Activated CD4-positive, alpha-beta memory T cell treated with anti-CD3 and anti-CD28 coated beads for 36 hours (primary cell): ENCODE measurements at places on chromosomes 5 and 9.

DNA sequence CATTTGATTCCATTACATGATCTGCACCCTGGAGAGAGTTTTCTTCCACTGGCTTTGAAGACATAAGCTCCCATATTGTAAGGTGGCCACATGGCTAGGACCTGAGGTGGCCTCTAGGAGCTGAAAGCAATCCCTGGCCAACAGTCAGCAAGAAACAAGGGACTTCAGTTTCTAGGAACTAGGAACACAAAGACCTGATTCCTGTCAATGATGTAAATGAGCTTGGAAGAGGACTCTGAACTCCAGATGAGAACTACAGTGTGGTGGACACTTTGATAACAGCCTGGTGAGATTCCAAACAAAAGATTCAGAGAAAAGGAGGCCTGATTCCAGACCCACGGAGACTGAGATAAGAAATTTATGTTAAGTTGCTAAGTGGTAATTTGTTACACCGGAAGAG is 129.0 kb downstream of the MCTP1 start:
- DNase-seq = no peak

- peak; percentile 28 for DNase-seq
These were observed 79.8 kb downstream of the RICTOR start for GRCh38 chr5:38994324-38994927.

GRCh38 chr9:109192732-109193361 is 25.8 kb upstream of the FRRS1L start:
- DNase-seq = no peak

- peak; percentile 4 for DNase-seq
These were observed 125.6 kb downstream of the DAB2IP start for GRCh38 chr9:121776739-121777637.

DNA sequence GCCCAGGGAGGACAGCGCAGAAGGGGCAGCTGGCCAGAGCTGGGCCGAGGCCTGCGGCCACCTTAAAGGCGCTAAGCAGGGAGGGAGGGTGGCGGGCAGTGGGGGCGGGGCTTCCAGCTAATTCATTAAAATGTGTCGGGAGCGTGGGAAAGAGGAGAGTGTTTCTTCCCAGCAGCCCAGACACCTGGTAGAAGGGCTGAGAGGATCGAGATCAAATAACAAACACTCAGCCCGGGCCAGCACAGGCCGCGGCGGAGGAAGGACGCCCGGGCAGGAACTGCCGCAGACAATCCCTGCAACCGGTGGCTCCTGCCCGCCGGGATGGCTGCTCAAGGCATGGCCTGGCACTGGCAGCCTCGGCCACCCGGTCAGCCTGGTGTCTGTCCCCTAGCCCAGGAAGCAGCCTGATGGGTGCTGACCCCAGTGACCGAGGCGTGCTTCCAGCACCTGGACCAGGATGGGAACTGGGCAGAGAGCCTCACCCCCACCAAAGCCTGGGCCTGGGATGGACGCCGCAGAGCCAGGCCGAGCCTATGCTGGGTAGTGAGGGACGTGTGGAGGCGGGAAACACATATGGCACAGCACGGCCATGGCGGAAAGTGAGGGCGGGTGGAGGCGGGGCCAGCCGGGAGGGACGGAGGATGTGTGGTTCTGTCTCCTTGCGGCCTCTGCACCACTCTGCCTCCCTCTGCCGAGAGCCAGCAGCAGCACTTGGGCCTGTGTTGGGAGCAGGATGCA is 3.2 kb upstream of the NRARP start:
- DNase-seq = peak; percentile 83

DNA sequence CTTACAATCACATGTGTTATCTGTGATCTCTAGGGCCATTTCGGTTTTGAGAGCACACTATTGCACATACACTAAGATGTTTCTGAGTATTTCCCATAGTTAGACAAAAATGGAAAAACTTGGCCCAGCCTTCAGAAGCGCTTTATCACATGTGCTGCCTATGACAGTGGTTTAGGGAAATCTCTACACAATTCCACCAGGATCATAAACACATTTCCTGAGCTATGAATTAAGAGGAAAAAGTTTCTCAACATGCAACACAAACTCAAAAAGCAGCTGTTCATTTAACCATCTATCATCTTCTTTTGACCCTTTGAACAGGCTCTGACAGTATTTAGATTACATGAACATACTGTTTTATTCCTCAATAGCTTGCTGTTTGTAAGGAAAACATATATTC is 15.1 kb downstream of the FGF1 start:
- no peak for DNase-seq

DNA sequence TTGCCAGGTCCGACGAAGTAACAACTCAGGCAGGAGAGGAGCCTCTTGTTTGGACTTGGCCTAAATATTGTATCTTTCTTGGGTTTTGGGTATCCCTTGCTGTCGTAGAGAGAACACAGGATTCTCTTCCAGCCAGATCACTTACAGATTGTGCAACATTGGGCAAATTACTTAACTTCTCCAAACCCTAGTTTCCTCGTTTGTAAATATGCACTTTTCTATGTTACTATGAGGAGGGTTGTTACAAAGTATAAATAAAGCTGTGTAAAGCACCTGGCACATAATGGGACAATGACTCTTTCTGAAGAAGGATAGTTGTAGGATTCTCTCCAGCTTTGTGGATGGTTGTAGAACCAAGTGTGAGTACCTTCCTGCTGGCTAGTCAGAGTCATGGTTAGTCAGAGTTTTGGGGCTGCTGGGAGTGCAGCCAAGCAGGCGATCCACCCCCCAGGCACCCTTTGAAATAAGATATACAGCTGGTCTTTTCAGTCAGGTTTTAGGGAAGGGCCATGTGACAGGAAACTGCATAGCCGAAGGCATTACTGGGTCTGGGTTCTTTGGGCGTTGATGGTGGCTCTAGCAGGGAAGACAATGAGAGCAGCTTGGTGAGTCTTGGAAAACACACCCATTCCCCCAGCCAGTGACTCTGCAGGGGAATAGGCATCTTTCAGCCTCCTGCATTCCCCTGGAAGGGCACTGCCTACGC is 49.9 kb upstream of the GDNF start:
- no peak for DNase-seq

DNA sequence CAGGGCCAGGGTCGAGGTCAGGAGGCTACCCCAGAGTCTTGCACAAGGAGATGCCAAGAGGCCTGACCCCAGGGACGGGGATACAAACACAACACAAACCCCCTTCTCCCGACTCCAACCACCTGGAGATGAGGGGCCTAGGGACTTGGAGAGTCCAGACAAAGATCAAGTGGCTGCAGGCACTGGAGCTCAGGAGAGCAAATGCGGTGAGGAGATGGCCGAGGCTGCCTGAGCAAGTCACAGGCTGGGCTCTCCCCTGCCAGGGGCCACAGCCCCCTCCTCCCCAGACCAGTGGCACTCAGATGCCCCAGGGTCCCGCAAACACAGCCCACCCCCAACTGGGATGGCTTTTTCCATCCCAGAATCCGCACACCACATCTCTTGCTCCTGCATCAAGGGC is 15.8 kb downstream of the SH3GLB2 start:
- DNase-seq = no peak

DNA sequence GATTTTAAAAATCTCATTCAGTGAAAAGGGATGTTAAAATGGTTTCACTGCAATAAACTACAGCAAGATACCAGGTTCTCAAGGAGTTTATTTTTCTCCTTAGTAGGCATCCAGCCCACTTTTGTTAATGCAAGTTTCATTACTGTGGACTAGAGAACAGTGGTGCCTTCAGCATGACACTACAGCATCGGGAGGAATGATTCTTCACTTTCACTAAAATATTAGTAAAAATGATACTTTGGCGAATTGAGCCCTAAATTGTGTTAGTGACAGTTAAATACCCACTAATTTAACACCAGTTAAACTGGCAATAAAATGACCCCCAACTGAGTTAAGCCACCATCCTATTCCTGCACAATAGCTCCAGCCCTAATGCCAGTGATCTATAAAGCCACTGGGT is 152.2 kb upstream of the MPDZ start:
- no peak for DNase-seq

GRCh38 chr9:76529653-76530052 is 70.7 kb downstream of the GCNT1 start:
- DNase-seq = no peak

- DNase-seq = no peak
These were observed 142.2 kb downstream of the DCP2 start for GRCh38 chr5:113118765-113119164.

GRCh38 chr9:137070906-137071275 is 534 bp upstream of the SAPCD2 start:
- DNase-seq = no peak

- no peak for DNase-seq
These were observed 6.5 kb downstream of the IRX1 start for GRCh38 chr5:3601911-3602782.

DNA sequence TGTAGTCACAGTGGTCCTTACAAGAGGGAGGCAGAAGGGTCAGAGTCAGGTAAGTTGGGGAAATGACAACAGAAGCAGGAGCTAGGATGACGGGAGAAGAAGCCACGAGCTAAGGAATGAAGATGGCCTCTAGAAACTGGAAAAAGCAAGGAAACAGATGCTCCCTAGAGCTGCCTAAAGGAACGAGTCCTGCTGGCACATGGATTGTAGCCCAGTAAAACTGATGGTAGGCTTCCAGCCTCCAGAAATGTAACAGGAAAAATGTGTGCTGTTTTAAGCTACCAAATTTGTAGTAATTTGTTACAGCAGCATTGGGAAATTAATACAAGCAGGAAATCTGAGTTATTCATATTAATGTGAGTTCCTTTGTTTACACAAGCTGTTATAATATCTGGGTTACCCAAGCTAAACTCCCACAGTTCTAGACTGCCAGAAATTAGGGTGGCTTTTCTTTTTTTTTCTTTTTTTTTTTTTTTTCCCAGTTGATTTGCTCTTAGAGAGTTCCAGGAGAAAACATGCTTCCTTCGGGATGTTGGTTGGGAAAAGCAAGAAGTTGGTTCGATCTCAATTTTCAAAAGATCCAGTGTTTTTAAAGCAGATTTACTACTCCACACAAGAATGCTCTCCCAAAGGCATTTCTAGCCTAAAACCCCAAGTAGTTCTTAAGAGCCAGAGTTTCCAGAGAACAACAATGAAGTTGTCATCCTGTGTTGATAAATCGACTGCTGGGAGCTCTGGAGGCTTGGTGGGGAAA is 400.0 kb upstream of the SLC24A2 start:
- no peak for DNase-seq

DNA sequence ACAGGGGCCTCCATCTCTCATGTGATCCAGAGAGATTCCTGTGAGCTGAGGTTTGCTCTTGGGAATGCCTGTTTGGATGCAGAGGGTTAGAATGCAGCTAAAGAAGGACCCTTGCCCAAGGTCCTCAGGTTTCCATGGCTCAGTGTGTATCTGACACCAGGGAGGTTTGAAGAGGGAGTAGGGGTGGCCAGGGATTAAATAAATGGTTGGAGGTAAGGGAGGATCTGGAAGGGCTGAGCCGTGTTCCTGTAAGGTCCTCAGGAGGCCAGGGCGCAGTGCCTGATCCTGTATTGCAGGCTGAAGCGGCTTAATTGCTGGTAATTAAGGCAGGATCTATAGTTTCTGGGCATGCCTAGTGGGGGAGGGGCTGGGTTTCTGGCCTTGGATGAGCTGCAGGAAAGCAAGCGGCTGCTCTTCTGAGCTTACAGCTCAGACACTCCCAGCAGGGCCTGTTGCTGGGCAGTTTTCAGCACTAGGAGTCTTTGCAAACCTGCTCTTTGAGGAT is 41.5 kb upstream of the MAP1B start:
- DNase-seq = no peak

- no peak for DNase-seq
These were observed 8.1 kb downstream of the SLC12A7 start for GRCh38 chr5:1103505-1104326.

DNA sequence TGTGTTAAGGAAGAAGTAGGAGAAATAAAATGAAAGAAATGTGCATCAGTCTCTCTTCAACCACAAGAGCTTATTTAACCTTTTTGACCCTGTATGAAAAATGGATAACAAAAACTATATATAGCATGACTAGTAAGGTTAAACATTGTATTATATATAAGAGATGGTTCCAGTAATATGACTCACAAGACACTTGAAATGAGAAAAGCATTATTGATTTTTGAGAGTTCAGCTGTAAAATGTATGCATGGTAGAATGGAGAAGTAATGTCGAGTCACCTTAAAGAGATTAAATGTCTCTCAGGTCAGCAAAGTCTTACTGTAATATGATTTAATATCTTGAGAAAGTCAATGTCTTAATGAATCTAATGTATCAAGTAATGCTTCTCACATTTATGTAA is 860.9 kb downstream of the TAF11L14 start:
- DNase-seq = no peak

GRCh38 chr5:35146406-35146805 is 83.9 kb downstream of the PRLR start:
- no peak for DNase-seq

DNA sequence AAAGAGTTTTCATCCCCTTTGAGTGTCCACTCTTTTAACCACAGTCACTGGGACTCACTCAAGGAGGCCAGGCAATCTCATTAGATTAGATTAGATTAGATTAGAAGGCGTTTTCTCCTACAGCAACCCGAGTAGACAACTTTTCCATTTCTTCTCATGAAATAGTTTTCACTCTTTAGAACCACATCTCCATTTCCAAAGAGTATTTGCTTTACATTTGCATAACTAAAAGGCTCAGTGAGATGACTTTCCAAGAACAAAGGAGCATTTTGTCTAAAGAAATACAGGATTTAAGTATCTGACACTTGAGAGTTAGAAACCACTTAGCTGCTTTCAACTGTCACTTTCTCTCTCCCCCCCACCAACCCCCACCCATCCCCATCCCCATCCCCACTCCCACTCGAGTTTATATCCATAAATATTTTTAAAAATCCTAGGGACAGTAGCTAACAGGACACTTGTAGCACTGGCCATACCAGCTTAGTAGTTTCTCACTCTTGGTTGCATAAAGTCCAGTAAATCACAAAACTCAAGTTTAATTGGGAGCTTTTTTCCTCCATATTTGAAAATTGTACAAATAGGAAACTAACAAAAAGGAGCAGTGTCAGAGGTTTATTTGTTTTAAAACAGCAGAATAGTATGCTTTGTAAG is 2202.9 kb upstream of the WWC1 start:
- no peak for DNase-seq

DNA sequence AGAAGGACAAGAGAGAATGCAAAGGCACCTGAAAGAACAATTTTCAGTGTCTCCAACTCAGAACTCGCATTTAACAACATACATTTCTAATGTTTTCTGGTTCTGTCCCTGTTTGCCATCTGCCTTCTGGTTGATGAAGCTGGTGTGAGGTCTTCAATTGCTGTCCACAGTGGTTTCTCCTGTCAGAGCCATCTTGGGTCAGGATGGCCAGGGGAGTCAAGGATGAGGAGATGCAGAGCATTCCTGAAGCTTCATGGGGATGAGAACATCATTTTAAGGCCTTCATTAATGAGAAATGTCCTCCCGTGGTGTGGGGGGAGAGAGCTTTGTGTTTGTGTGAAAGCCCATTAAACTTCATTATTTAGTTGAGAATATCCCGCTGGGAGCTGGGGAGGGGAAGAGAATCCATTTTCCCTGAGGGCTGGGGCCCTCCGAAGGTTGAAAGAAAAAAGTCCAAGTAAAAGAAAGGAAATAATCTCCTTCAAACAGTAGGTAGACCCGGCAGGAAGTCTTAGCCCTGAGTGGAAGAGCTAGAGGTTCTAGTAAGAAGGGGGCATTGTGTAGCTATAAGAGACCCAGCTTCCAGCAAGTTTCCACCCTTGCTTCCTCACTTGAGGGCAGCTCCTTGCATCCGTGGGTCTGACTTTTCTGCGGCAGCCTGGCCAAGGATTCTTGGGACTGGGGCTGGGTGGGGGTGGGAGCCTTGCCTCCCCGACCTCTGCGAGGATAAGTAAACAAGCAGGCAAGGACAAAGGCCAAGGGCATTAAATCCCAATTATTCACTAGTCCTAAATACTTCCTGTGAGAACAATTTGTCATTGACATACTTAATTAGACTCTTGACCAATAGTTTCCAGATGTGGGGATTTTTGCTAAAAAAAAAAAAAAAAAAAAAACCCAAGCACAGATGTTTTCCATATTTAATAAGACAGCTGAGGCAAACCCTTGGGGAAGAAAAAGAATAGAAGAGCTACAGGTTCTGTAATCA is 119.2 kb downstream of the MSX2 start:
- DNase-seq = no peak
